ENCODE measurements at places on chromosomes 11 and 22.

- DNase-seq: no peak
Observed at GRCh38 chr22:30170129-30170528, 76.4 kb downstream of the LIF start.

DNA sequence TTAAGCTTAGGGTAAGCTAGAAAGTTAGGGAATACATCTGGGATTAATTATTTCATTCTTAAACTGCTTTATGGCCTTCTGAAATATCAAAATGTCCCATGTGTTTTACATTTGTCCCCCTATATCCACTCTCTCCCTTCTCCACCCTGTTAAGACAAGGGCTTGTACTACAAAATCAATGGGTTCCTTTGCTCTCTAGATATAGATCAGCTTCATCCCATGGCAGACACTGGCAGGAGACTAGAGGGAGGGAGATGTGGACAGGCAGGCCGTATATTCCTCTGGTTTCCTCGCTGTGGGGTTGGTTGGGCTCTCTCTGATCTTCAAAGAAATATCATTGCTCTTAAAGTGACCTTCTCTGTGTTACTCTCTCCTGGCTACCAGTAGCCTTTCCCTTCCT, 1281.0 kb downstream of the LRRC4C start:
- no peak for DNase-seq

GRCh38 chr11:75159151-75159953, 8.4 kb downstream of the SLCO2B1 start:
- no peak for DNase-seq

GRCh38 chr11:109956124-109956793, 136.9 kb upstream of the ZC3H12C start:
- DNase-seq: no peak

- no peak for DNase-seq
Observed at GRCh38 chr11:72513411-72513810, 79.1 kb upstream of the CLPB start.

DNA sequence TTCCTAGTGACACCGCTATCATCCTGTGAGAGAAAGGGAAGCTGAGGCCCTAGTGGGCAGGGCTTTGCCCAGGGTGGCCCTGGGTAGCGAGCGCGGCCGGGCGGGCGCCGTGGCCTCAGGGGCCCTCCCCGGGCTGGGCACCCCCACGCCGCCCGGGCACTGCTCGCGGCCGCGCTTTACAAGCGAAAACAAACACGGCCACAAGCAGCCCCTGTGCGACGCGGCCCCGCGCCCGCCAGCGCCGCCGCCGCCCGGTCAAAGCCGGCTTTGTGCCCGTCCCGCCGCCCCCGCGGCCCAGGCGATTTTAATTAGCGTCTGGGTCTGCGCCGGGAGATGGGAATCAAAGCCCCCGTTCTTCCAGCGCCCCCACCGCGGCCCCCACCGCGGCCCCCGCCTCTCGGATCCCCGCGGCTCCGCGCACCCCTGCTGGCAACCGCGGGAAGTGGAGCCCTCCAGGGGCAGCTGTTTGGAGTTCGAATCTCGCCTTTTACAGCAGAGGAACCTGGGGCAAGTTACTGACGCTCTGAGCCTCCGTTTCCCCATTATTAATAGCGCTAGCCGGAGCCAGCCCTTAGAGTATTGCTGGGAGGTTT, 47.9 kb downstream of the CHRDL2 start:
- no peak for DNase-seq

DNA sequence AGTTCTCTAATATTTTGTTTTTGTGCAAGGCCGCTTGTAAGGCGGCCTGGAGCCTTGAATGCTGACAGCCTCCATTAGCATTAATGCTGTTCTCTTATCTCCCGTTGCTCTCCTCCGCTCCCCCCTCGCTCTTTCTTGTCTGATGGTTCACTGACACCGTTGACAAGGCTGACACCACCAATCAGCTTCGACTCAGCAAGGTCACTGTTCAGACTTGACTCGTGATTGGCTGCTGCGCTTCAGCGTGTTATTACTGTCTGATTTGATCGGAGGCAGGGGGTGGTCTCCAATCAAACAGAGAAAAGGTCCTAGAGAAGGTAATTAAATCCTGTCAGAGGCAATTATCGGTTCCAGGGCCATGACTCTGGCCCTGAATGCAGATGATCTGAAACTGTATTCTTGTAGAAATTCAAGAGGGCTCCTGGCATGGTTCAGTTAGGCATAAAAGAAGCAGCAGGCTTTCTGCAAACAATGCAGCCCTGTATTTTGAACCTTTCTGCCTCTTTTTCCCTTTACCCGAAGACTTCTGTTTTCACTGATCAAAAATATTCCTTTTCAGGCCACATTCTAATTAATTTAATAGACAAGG, 49.3 kb upstream of the MPPED2 start:
- DNase-seq: no peak

DNA sequence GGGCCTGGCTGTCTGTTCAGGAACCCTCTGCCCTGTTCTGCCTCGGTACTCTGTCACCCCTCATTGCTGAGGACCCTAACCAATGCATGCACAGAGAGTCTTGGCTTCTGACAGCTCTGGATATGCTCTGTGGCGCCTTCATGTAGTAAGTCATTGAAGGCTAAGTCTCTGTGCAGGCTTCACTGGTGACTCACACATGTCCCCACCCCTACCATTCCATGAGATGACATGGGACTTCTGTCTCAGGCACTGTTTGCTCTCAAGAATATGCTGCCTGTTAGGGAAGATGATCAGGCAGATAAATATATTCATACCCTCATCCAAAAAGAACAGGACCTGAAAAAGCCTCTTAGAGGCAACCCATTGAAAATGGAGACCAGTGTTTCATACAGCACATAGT, 43.6 kb upstream of the HORMAD2 start:
- no peak for DNase-seq

DNA sequence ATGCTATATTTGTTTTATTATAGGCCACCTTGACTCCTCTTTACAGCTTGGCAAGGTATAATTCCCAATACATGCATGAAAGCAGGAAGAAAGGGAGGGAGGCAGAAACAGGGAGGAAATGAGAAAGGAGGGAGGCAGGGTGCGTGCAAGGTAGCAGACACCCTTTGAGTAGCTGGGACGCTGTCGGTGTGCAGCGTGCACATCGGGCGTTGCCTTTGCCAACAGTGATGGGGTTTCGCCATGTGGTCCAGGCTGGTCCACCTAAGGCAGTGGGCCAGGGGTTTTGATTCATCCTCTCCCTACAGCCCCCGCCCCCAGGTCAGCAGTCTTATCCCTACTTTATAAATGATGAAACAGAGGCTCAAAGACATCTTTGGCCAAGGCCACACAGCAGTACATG, 25.0 kb upstream of the PHF21B start:
- DNase-seq: no peak

- DNase-seq: no peak
Observed at GRCh38 chr11:40393511-40393910, 1065.9 kb downstream of the LRRC4C start.

DNA sequence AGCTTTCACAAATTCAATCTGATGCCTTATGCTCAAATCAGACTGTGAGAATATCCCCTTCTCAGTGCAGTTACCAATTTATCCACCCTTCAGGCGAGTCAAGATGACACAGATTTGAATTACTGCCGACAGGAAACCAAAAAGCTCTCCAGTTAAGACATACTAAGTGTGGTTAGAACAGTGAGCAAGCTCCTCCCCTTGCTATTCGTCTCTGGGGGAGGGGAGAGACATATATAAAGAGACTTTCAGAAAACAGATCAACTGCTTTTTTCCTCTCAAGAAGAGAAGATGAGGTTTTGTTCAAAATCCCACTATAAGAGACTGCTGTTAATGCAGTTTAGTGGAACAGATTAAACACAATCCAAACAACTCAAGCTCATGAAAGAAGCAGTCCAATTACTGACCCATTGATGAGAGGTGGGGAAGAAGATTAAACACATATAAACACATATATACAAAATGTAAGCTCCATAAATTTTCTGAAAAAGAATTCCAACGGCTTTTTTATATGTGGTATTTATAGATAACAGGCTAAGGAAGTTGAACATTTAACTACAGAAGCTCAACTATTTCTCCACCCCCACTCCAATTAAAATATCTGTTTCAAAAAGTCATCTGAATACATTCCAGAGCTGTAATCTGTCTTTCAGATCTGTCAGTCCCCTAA, 102.7 kb downstream of the MRTFA start:
- DNase-seq: peak; percentile 8

DNA sequence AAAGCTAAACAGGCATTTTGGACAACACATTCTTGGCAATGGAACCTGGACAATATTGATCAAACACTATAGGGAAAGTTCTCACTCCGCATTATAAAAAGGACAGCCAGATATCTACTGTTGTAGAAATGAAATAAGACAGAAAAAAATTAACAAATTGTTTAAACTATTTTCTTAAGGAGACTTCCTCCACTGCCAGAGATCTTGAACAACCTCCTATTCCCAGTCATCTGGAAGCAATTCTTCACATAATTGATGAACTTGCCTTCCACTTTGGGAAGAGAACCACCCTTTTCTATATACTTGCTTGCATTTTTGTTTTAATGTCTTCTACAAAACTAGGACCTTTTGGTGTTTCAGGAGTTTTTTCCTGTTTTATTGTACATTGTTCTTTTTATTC, 216.1 kb downstream of the CASP12 start:
- no peak for DNase-seq
